RPMI7951 (cell line): ENCODE measurements at places on chromosomes 1 and 21. TPM values are rescaled to one million over a fixed set of nuclear protein-coding genes. Genes with fewer than 3 reads are reported as not detected.

DNA sequence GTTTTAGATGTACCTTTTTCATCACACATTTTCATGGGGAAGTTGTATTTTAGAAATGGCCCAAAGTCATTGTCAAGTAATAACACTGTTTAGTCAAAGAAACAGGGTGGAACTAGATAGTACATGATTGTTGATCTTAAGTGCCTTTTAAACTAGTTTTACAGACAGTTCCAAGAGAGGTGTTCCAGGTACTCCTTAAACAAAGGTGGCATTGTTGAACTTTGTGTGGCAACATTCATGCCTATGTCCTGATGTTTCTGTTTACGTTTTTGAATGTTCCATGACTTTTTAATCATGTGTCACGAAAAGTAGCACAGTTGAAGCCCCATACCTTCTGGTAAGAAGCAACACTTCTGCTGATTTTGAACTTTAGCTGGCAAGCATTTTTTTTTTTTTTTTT lies 9.1 kb upstream of the SH3D21 start:
- no peak for DNase-seq

PADI1 gene
- 1.9 and 2.4 TPM in 2 replicates for total RNA-seq

DNA sequence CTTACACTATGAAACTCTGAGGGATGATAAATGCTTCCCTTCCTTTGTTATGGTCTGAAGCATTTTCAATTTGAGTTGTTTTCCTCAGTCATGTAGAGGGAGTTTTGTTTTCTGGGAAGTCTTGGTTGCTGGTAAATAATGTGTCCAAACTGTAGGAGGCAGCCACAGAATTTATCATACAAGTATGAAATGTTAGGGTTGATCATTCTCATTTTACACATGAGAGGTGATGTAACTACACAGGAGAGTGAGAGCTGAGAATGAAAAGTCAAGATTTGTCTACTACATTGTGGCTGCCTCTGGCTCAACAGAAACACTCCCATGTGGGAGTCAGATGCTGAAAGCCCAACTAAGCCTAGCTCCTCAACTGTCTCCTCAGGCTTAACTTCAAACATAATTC lies 182.5 kb upstream of the SGIP1 start:
- peak; percentile 22 for DNase-seq

GRCh38 chr1:59163268-59164092 lies 133.4 kb upstream of the FGGY start:
- peak; percentile 98 for DNase-seq

HRNR gene
- under 0.01 TPM in 1 of 2 replicates, not detected in the other for total RNA-seq

CTSK gene
- total RNA-seq: 70.5 and 75.1 TPM in 2 replicates

- DNase-seq: no peak
These were observed 55.7 kb downstream of the PLD5 start for GRCh38 chr1:242468784-242469183.

SERPINC1 gene
- 0.39 and 1.1 TPM in 2 replicates for total RNA-seq

- DNase-seq: no peak
These were observed 1.3 kb downstream of the AHDC1 start for GRCh38 chr1:27602462-27603308.

- DNase-seq: no peak
These were observed 597.3 kb downstream of the PTPRU start for GRCh38 chr1:29833581-29833980.

GRCh38 chr1:184409011-184409410 lies 22.2 kb downstream of the C1orf21 start:
- no peak for DNase-seq

- no peak for DNase-seq
These were observed 124.8 kb downstream of the TMEM53 start for GRCh38 chr1:44549510-44549909.

DNA sequence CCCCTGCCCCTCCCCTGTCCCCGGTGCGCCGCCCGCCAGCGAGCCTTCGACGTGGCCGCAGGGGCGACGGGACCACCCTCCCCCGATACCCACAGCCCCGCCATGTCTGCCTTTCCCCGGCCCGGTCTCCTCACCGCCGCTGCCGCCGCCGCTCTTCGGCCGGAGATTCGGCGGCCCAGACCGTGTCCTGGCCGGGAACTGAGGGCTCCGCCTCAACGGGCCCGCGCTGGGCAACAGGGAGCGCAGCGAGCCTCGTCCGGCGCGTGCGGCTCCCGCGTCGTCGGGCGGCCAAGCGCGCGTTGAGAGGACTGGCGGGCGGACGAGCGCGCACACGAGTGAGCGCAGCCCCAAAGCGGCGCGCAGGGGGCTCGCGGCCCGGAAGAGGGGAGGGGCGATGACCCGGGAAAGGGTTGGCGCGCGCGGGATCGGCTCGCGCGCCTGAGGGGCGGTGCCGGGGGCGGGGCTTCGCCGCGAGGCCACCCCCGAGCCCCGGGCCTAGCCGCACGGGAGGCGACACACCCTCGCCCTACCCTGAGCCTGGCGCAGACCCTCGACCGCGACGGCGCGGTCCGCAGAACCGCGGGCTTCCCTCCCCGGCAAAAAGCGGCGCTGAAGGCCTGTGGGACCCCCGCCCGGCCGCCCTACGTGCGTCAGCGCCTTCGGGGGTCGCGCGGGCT lies at the start of gene BTG3:
BTG3 (minus strand) TSS at position 337 of the 677 bp plus-strand sequence. CDS start 3,757 bp downstream, outside the sequence.
- peak; percentile 82 for DNase-seq

GRCh38 chr21:34726627-34727337 lies 58.0 kb downstream of the CLIC6 start:
- peak; percentile 75 for DNase-seq

PLPPR4 gene
- 0.29 and 0.36 TPM in 2 replicates for total RNA-seq

PM20D1 gene
- not detected in 2 replicates for total RNA-seq

- DNase-seq: no peak
These were observed 77.6 kb downstream of the CLSTN1 start for GRCh38 chr1:9746211-9746610.

DNA sequence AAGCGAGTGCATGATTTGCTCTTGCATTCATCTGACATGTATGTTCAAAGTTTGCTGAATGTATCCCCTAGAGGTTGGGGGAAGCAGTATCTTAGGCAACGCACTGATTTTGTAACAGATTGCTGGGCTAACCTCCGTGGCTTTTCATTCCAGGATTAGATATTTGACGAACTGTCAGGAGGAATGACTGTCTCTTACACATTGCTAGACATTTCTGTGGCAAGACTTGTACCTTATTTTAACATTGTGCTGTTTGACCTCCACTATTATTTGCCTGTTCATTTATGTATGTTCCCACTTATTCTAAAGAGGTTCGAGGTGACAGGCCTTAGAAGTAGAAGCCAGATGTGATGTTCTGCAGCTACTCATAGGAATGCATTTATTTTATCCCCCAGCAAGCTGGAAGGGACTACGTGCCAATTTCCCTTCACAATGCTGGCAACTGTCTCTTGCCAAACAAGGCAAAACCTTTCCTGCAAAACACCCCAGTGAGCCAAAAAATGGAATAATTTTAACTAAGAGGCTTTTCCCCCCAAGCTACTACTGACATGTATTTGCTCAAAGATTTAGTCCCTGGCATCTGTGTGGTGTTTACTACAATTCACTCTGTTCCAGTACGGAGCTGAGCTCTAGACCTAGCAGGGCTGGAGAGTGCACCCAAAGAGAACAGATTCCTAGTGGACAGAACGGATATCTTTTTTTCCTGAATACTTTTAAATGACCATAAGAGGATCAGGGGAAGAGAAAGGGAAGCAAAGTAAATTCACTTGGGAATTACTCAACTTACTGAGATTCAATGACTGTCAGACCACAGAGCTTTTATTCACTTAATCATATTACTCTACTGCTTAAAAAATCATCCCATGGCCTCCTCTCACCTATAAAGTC lies 646.2 kb downstream of the SMYD3 start:
- DNase-seq: peak; percentile 70

MCL1 gene
- total RNA-seq: 119 and 124 TPM in 2 replicates

GRCh38 chr1:211285196-211285595 lies 26.0 kb downstream of the RCOR3 start:
- DNase-seq: no peak

OR6Y1 gene
- total RNA-seq: not detected in 2 replicates

CFAP45 gene
- 2.2 and 2.9 TPM in 2 replicates for total RNA-seq

DNA sequence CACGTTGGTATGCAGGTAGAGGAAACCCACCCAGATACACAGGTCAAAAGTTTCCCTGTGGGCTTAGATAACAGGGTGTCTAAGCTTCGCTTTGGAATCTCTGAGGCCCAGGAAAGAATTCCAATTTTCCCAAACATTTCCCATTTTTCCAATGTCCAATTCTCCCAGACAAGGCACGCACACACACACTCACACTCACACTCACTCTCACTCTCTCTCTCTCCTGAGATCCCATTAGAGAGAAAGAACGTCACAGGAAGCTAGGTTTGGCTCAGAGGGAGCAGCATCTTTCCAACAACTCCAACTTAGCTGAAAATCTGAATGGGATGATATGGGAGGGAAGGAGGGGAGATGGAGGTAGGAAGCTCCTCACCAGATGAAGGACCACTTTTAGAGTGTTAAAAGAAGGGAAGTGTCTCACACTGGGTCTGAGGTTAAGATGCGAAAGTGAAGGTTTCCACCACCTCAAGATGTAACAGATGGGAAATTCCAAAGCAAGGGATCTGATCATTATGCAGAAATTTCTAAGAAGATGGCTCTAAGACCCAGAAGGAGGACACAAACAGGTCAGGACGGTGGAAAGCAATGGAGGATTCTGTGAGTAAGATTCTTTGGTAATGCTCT lies 63.5 kb downstream of the GNG12 start:
- DNase-seq: no peak

DNA sequence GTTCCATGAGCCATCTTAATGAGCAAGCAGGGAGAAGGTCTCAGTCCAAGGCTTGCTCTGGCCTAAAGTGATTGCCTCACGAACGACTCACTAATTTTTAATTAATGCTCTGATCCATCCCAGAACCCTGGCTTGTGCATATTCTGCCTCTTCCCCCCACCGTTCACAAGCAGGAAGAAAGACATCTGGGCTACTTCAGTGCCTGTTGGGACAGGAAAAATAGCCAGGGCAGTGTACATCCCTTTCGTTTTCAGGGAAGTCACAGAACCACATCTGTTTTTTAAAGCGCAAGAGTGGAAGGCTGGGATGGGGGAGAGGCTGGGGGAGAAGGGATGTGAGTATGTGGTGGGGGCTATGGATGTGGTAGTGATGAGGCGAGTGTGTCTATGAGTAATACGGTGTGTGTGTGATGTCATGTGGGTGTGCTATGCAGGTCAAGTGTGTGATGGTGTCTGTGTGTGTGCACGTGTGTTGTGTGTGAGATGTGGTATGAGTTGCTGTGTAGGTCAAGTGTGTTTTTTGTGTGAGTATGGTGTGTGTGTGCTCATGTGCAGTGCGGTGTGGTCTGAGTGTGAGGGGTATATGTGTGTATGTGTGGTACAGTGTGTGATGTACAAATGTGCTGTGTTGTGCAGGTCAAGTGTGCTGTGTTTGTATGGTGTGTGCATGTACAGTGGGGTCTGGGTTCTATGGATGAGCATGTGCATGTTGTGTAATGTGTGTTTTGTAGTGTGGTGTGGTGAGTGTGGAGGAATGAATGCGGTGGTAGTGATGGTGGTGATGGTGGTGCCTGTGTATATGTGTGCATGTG lies 64.9 kb upstream of the SYT6 start:
- no peak for DNase-seq

CRYZ gene
- 131 and 168 TPM in 2 replicates for total RNA-seq
